Chondrocyte (in vitro differentiated cells): ENCODE measurements at places on chromosomes 1 and 21.

- no peak for DNase-seq
These were observed 40.9 kb downstream of the SMYD2 start for GRCh38 chr1:214321705-214322453.

- no peak for DNase-seq
These were observed 11.5 kb downstream of the PTCH2 start for GRCh38 chr1:44831516-44831915.

GRCh38 chr1:60153961-60154360 is 80.4 kb upstream of the C1orf87 start:
- no peak for DNase-seq

GRCh38 chr1:246214708-246215509 is 292.2 kb downstream of the SMYD3 start:
- DNase-seq, result no peak

GRCh38 chr1:116826818-116827606 is 72.8 kb downstream of the CD2 start:
- DNase-seq, result no peak
